ENCODE measurements at places on chromosomes 2 and 18.

DNA sequence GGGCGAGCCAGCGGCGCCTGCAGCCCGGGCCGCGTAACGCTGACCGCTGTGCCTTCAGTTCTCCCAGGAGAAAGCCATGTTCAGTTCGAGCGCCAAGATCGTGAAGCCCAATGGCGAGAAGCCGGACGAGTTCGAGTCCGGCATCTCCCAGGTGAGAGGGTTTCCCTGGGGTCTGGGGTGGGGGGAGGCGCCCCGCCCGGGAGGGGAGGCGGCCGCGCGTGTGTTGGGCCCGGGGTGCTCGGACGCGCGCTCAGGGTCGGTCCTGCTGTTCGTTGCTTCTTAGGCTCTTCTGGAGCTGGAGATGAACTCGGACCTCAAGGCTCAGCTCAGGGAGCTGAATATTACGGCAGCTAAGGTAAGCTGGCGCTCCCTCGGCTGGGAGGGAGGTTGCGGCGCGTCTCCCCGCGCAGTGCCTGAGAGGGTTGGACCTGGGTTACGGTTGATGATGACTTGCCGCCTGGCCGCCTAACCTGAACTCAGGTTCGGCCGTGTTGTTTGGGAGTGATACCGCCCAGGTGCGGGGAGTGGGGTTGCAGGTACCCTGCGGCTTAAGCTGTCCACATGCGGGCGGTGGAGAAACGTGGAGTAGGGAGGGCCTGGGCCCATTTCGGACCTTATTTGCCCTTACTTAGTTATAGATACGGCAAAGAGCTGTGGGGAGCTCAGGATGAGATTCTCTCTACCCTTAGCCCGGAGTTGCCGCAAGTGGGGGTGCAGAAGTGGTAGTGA lies 638 bp downstream of the RPS7 start:
- DNase-seq, result peak; percentile 78

GRCh38 chr2:49515996-49516782 lies 361.9 kb upstream of the FSHR start:
- no peak for DNase-seq

DNA sequence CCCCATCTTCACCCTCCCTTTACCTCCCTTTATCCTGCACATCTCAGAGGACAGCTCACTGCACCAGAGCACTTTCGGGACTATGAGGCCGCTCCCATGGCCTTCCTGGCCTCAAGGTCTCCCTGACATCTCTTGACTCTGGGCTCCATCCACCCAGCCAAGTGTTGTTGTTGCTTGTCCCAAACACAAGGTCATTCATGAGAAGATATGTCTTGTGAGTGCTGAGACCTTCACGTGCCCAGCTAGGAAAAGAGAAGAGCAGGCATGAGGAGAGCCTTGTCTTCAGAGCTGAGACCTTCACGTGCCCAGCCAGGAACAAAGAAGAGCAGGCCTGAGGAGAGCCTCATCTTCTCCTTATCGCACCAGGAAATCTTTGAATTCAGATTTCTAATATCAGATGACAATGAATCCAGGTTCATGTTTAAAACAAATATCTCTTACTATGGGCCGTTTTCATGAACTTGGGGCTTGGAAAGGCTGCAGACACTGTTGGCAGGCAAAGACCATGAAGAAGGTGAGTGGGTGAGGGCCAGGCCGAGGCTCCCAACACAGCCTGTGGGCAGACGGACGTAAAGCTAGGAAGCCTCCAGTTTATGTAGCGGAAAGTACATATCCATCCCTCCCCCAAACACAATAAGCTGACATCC lies 256.1 kb downstream of the NDUFA10 start:
- DNase-seq, result no peak

DNA sequence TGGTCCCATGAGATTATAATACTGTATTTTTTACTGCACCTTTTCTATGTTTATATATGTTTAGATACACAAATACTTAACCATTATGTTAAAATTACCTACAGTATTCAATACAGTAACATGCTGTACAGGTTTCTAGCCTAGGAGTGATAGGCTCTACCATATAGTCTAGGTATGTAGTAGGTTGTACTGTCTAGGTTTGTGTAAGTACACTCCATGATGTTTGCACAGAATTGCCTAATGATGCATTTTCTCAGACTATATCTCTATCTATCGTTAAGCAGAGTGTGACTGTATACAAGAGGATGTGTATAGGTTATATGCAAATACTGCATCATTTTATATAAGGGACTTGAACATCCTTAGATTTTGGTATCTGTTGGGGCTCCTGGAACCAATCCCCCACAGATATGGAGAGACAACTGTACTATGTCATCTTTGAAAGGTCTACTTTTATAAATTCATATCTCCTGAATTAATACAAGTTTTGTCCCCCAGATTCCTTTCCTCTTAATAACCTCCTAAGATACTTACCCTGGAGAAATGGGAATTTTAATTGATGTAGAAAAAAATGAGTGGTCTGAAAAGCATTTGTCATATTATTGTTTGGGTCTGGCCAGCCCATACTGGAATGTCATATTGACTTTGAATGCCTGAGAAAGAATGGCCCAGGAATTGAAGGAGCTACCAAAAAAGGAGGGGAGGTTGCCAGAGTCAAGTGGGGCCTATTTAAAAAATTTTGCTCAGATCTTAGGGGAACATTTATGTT lies 36.6 kb downstream of the EHBP1 start:
- DNase-seq, result no peak

DNA sequence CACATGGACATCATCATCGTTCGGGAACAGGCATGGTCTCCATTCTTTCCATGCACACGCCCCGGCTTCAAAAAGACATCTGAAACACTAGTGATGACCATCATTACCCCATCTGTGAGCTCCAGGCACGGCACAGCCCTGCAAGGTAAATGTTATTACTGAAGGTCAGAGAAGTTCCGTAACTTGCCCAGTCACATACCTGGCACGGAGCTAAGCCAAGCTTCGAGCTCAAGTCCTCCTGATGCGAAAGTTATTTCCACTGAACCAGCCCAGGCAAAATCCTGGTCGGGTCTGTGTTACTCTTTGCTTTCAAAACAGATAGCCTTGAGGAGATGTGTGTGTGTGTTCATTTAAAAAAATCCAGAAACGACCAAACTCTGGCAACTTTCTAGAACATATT lies 22.8 kb downstream of the FHL2 start:
- no peak for DNase-seq

GRCh38 chr18:3190610-3191009 lies 29.2 kb downstream of the MYOM1 start:
- DNase-seq, result peak; percentile 17

GRCh38 chr2:194550702-194551101 lies 1106.3 kb upstream of the SLC39A10 start:
- no peak for DNase-seq

- DNase-seq, result peak; percentile 72
These were observed 386.2 kb upstream of the HNRNPA3 start for GRCh38 chr2:176826356-176826755.

- no peak for DNase-seq
These were observed 238.7 kb downstream of the TFCP2L1 start for GRCh38 chr2:121046335-121046734.

DNA sequence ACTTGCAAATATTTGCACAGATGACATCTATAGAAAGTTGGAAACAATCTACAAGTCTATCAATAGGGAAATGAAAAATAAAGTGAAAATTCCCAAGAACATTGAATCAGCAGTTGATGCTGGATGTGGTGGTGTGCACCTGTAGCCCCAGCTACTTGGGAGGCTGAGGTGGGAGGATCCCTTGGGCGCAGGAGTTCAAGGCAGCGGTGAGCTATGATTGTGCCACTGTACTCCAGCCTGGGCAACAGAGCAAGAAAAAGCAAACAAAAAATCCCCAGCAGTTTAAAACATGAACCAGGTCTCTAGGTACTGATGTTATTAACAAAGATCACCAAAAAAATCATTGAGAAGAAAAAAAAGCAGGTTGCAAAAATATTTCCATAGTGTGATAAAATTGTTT lies 15.4 kb upstream of the NDUFV2 start:
- DNase-seq, result no peak

- no peak for DNase-seq
These were observed 86.5 kb downstream of the LIPG start for GRCh38 chr18:49648326-49648725.

GRCh38 chr2:235567842-235568241 lies 74.0 kb downstream of the AGAP1 start:
- DNase-seq, result no peak

- peak; percentile 56 for DNase-seq
These were observed 144.0 kb downstream of the ACOXL start for GRCh38 chr2:110876167-110876999.

GRCh38 chr2:120929829-120930228 lies 194.2 kb downstream of the GLI2 start:
- DNase-seq, result no peak

- no peak for DNase-seq
These were observed 262.6 kb upstream of the THUMPD2 start for GRCh38 chr2:40041422-40042382.

- DNase-seq, result no peak
These were observed 21.0 kb downstream of the BCL11A start for GRCh38 chr2:60532421-60532820.

DNA sequence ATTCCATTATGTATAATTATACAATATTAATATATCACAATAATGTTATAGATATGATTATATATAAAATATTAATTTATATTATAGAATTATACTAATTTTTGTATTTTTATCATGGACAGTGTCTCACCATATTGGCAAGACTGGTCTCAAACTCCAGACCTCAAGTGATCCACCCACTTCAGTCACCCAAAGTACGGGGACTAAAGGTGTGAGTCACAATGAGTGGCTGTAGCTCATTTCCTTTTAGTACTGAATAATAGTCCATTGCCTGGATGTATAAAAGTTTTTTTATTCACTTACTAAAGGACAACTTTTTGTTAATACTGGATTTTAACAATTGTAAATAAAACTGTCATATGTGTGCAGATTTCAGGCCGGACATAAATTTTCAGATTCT lies 417.6 kb upstream of the LINC00305 start:
- no peak for DNase-seq

DNA sequence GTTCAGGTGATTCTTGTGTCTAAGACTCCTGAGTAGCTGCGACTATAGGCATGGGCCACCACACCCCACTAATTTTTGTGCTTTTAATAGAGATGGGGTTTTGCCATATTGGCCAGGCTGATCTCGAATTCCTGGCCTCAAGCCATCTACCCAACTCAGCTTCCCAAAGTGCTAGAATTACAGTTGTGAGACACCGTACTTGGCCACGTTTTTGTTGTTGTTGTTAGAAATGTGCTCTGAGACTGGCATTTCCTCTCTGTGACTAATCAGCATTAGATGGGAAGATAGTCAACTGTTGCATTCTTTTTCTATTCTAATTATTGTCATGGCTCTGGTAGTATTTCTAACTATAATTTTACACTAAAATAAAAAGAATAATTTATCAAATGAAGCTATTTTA lies 191.7 kb downstream of the CAMKMT start:
- DNase-seq, result no peak

- DNase-seq, result peak; percentile 68
These were observed 55.1 kb downstream of the DGKD start for GRCh38 chr2:233409286-233409991.

DNA sequence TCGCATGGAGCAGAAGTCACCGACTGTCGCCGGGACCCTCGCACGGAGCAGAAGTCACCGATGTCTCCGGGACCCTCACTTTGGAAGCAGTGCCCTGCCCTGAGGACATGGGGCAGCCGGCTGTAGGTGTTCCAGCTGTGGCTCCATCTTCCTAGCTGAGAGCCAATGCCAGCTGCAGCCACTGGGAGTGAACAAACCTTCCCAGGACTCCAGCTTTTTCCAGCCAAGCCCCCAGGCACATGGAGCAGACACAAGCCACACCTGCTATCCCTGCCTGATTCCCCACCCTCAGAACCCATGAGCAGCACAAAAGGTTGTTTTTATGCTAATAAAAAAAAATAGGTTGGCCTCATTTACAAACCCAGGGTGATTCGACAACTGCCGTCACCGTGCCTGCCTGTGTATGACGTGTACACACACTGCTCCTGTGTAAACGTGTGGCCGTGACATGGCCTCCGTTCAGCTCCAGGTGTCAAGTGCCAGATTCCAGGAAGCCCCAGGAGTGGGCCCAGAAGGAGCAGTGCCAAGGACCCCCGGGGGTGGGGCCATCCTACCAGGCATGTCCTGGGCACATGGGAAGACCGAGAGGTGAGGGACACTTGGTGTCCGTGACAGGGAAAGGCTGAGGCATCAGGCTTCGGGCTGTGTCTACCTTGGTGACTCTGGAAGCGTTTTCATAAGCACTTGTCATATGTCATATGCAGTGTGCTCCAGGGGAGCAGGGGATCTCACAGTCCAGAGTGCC lies 91.5 kb downstream of the EIPR1 start:
- DNase-seq, result no peak

- no peak for DNase-seq
These were observed 6.8 kb upstream of the TEX51 start for GRCh38 chr2:126891681-126892500.

DNA sequence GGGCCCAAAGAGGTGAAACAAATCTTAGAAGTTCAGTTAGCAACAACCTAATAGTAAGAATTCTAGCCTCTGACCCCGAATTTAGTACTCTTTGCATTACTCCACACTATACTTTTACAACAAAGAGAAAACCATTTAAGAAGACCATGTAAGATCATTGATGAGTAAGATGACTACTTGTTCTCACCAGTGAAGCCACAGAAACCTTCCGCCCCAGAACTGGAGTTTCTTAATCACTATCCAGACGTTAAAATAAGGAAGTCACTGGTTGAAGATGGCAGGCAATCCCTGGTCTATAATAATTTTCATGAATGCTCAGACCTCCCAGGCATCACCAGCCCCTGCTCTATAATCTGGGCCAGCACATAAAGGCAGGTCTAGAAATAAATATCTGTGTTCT lies 95.0 kb downstream of the TMEM163 start:
- no peak for DNase-seq

GRCh38 chr18:77635858-77636257 lies 386.2 kb downstream of the GALR1 start:
- DNase-seq, result no peak

- no peak for DNase-seq
These were observed 456.5 kb downstream of the FBXO15 start for GRCh38 chr18:73691118-73691517.

DNA sequence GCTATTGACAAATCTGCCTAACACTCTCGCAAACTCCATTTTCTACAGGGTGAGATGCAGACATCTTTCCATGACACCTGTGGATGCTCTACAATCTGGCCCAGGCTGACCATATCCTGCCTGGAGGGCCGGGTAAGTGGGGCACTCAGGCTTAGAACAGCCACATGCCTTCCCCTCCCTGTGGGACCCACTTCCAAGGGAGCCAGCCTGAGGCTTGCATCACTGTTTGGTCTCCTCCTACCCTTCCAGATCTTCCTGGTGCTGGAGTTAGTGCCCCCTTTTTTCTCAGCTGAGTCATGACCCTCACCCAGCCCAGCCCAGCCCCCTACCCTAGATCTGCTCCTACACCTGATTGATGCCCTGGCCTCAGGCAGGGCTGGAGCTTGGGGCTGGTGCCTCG lies 150.2 kb upstream of the MSH6 start:
- DNase-seq, result no peak

- DNase-seq, result no peak
These were observed 14.8 kb upstream of the IL18R1 start for GRCh38 chr2:102340778-102341177.

- no peak for DNase-seq
These were observed 84.2 kb downstream of the SETBP1 start for GRCh38 chr18:44764863-44765262.

Measured in activated CD4-positive, alpha-beta T cell treated with anti-CD3 and anti-CD28 coated beads, Interleukin-2, amount 10 ng/mL, durations not matched to agents 24 days and 14 days (primary cell).